Activated gamma-delta T cell (primary cell): ENCODE measurements at places on chromosomes 7 and 10.

DNA sequence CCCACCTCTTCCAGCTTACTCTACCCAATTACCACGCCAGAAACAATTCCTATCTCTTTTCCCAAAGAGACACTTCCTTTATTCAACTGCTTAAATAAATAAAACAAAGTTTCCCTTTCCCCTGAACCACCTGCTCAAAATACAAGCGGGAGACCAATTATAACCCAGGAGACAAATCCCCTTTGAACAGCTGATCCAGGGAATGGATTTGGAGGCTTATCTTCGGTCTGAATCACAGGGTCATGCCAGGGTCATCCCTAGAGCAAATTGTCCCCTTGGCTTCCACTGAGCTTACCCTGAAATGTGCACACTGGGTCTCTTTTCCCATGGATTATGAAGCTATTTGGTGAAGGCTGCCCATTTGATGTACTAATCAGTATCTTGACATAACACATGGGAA lies 99.9 kb upstream of the JAZF1 start:
- DNase-seq = no peak

- DNase-seq = no peak
These were observed 140.1 kb upstream of the INHBA start for GRCh38 chr7:41842956-41843355.

GRCh38 chr7:130279286-130279685 lies 12.6 kb downstream of the CPA2 start:
- no peak for DNase-seq

- DNase-seq = no peak
These were observed 144.9 kb upstream of the HDAC9 start for GRCh38 chr7:18350678-18351077.

- no peak for DNase-seq
These were observed 46.6 kb downstream of the ATXN7L1 start for GRCh38 chr7:105829681-105830322.
